ENCODE measurements at places on chromosomes 1 and 21.

DNA sequence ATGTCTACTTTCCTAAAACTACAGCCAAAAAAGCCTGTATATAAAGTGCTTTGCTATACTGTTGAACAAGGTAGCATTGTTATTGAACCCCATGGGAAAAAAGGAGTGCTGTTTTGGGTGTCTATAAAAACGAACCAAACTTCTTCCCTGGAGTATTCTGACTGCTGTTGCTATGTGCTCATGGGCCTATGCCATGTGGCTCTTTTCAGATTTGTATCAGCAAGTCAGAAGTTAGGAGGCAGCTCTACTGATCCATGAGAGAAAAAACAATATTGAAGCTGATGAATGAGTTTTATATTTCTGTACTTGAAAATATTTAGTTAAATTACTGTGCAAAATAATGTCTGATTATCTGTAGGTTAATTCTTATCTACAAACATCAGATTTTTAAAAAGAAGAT is 66.5 kb downstream of the ADGRL2 start:
- no peak for DNase-seq

DNA sequence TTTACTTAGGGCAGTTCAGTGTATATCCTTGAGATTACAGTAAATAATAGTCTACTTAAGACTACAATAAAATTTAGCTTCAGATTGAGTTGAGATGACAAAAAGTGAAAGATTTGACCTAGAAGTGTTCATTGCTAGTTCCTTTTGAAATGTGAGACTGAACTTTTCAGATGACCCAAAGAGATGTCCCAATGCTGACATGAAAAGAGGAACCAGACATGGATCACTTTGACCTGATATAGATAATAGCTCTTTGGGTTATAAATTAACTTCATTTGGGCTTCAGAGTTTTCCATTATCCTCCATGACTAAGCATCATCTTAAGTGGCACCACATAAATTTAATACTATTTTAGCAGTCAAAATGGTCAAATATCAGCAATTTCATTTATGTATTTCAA is 25.7 kb upstream of the OR10J5 start:
- no peak for DNase-seq

DNA sequence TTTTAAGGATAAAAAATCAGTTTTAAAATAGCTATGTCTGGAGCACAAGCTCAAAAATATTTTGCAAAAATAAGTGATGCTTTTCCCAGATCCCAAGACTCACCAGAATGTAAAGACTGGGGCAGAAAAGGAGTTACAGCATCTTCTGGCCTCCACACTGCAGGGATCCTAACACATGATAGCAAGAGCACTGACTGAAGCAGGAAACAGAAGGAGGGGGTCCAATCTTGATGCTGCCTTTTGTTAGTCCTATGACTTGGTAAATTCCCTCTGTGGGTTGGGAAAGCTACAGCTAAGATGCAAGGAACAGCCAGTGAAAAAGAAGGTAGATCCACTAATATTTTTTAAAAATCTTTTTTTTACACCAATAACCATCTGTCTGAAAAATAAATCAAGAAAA is 54.2 kb upstream of the TNR start:
- no peak for DNase-seq

GRCh38 chr1:101370488-101370887 is 133.7 kb downstream of the S1PR1 start:
- DNase-seq, result no peak

GRCh38 chr1:60470246-60470645 is 396.7 kb upstream of the C1orf87 start:
- no peak for DNase-seq

DNA sequence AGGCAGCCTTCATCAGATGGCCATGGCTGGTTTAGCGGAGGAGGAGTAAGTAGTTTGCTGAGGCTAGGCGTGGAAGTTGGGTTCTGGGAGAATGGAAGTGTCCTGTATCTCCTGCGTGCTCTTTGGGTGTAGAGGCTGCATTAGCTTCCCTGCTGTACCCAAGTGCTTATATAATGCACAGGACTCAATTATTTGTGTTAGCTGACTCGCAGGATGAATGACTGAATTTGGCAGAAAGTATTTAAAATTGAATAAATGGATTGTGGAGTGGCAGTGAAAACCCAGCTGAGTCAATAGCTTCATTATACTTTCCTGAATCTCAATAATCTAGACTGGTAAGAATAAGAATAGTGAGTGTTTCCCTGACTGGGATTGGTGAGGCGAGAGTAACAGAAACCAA is 13.8 kb downstream of the DNTTIP2 start:
- DNase-seq, result no peak

- DNase-seq, result no peak
Observed at GRCh38 chr21:39774227-39774626, 29.2 kb downstream of the IGSF5 start.

GRCh38 chr1:167515893-167516321 is 2.4 kb downstream of the CD247 start:
- no peak for DNase-seq
